Stimulated activated CD4-positive, alpha-beta T cell treated with anti-CD3 and anti-CD28 coated beads, TNF-alpha, amount 100 ng/mL, for 48 hours (primary cell): ENCODE measurements at places on chromosomes 1 and 21.

DNA sequence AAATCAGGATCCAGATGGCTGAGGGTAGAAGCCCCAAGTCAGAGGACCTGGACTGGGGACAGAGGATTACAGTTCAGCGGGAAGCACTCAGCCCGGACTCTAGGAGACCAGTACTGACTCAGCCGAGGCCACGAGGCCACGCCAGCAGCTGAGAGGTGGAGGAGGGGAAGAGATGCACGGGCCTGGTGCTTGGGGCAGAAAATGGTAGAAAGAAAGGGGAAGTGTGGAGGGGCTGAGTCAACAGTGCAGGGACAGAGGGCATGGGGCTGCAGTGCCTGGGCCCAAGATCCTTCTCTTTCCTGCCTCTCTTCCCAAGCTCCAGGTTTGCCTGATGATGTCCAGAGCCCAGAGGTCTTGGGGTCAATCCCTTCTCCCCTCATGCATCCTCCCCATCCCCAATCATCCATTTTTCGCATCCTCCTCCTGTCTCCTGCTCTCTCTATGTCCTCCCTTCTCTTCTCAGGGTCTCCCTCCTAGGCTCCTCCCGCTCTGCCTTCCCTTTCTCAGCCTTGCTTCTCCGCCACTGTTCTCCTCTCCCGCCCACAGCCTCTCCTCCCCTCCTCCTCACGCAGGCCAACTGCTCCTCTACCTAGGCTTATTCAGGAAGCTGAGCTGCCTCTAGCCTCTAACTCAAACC lies 7.7 kb downstream of the ARHGEF2 start:
- DNase-seq: no peak

- DNase-seq: no peak
These were observed 293.8 kb downstream of the SPATA17 start for GRCh38 chr1:217924924-217925323.

DNA sequence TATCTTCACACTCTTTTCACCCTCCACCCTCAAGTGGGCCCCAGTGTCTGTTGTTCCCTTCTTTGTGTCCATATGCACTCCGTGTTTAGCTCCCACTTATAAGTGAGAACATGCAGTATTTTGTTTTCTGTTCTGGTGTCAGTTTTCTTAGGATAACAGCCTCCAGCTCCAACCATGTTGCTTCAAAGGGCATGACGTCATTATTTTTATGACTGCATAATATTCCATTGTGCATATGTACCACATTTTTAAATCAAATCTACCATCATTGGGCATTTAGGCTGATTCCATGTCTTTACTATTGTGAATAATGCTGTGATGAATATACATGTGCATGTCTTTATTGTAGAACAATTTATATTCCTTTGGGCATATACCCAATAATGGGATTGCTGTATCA lies 140.3 kb downstream of the LYPLAL1 start:
- DNase-seq: no peak

GRCh38 chr1:90650401-90650800 lies 66.7 kb downstream of the BARHL2 start:
- DNase-seq: no peak

GRCh38 chr1:205315008-205315618 lies 6.4 kb downstream of the NUAK2 start:
- no peak for DNase-seq

DNA sequence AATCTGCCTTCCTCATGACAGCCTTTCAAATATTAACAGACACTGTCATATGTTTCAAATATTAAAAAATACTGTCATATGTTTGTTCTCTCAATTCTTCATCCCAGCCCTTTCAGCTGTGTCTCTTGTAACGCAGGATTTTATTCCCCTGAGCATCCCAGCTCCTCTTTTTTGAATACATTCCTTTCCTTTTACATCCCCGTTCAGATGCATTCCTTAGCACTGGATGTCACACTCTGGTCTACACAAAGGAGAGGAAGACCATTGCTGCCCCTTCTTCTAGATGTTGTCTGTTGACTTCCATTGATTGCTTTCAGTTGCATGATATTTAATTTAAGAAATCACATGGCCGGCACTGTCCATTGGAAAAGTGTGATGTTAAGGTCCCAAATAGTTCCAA lies 117.4 kb upstream of the PAXBP1 start:
- DNase-seq: no peak

DNA sequence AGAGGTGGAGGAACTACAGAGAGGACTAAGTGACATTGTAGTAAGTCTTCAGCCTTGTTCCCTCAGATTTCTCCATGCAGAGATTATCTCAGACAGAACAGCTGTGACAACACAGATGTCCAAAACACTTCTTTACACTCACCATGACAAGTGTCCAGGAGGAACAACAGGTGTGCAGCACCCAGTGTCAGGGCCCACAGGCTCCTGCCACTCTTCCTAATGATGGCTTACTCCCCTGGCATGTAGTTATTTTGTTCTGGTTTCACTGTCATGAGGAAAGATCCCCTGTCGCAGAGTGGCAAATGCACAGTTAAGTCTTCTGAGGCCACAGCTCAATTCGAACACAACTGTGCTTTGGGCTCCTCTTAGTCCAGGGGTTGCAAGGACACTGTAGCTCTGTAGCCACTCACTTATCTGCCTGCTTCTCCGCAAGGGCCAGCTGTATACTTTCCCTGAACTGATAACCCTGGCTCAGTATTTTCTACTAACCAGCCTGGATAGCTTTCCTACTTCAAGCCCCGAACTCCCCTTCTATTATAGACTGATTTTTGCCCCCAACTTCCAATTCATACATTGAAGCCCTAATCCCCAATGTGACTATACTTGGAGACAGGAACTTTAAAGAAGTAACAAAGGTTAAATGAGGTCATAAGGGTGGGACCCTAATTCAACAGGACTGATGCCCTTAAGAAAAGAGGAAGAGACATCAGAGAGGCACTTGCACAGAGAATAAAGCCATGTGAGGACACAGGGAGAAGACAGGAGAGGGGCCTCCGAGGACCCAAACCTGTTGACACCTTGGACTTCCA lies 11.1 kb downstream of the PDZK1 start:
- DNase-seq: no peak

DNA sequence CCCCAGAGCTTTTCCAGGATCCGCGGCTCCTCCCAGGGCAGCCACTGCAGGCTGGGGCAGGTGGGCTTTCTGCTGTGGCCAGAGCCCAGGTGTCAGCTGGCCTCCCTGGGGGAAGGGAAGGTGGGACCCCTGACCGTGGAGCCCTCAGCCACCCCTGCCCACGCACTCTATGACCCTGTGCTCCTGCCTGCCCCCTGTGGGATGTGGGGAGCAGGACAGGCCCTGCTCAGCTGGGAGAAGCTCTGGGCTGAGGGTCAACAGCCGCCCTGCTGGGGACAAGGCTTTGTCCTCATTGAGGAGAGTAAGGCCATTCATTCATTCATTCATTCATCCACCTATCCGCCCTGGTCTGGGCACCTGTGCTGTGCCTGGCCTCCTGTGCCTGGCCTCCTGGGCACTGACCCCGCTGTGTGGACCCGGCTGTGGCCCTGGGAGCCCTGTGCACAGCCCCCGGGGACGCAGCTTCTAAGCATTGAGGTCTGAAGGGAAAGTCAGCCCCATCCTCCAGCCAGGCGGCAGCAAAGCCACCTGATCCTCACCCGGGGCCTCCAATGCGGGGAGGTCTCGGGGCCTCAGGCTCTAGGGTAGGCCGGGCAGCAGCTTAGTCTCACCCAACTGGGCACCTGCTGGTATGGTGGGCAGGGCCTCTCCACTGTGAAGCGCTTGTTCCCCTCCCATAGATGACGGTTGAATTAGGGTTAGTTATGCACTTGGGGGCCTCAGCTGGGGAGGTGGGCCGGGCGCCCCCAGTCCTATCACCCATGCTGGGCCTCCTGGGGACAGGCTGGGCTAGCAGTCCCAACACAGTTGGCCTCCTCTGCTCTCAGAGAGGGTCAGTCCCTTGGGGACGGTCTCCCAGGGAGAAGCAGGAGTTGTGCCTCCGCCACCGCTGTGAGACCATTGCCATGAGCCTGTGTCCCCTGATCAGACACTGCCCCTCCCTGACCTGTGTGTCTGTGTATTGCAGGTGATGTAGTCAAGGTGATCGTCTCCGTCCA lies 6.0 kb downstream of the TNFRSF14 start:
- DNase-seq: no peak

GRCh38 chr21:41901099-41901498 lies 22.0 kb upstream of the PRDM15 start:
- peak; percentile 36 for DNase-seq

DNA sequence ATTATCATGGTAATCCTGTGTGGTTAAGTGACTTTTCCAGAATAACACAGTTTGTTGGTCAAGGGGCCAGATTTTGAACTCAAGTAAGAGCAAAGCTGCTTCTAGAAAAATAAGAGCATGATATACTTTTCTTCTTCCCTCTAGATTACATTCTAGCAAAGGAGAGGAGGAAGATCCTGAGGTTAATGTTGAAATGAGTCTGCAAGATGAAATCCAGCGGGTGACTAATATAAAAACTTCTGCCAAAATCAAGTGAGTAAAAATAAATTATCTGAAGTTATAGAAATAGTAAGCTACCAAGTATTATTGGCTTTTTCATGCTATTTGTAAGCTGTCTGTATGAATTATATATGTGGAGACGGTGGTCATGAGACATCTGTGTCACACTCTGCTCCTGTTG lies 12.8 kb downstream of the WDR3 start:
- no peak for DNase-seq

DNA sequence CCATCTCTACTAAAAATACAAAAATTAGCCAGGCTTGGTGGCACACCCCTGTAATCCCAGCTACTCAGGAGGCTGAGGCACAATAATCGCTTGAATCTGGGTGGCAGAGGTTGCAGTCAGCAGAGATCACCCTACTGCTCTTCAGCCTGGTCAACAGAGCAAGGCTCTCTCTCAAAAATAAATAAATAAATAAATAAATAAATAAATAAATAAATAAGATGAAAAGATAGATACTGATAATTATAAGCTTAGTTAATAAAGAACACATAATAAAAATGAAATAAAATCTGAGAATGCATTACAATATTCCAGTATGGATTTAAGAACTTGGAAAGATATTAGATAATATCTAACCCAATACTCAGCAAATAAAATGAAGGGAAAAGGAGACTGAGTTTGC lies 235.9 kb upstream of the DAB1 start:
- DNase-seq: no peak

GRCh38 chr1:91805311-91805801 lies 80.6 kb downstream of the TGFBR3 start:
- DNase-seq: no peak

DNA sequence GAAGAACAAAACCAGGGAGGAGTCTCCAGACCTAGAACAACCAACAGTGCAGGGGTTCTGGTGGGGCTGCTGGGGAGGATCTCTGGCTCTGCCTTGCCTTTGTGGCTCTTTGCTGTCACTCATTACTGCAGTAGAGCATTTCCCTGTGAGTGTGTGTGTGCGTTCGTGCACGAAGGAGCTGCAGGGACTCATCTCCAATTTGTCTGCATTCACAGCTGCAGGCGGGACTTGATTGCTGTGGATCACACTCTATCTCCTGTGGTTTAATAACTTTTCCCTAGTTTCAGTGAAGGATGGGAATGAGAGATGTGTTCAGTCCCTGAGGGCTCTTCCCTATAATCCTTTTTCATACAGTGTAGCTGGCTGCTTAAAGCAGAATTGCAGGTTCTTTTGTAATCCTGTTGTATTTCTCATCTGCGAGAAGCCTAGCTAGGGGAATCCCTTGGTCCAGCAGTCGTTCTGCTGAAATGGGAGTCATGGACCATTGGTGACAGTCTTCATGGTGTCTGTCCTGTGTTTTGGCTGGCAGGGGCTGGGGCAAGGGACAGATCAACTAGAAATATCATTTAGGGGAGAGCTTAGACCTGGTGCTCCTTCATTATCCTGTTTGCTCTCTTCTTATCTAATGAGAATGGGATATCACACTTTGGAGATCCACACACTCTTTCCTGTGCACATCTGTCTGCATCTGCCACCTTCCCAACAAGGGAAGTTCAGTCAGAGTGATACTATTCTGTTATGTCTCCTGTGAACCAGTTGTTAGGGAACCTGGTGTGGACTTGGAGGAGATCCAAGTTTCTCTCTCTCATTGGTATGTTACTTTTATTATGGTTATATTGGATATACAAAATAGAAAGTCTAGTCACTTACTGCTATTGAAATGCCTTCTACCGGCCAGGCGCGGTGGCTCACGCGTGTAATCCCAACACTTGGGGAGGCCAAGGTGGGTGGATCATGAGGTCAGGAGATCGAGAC lies 3.0 kb downstream of the PCP4L1 start:
- no peak for DNase-seq

DNA sequence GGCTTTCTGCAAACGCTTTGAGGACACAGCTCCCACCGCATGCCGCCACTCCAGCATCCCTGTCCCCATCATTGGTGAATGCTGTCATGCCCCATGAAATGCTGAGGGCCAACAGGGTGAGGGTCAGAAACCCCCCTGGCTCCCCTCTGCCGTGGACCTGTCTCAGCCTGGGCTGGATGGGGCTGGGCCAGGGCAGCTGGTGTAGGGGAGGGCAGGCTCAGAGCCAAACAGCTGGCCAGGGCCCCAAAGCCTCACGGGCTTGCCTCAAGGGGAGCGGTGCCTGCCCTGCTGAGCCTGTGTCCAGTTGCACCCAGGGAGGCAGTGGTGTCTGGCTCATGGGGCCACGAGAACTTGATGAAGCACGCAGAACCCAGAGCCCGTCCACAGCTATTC lies 49.7 kb downstream of the S100B start:
- no peak for DNase-seq

GRCh38 chr1:160171980-160172379 lies 18.4 kb upstream of the CASQ1 start:
- DNase-seq: no peak

DNA sequence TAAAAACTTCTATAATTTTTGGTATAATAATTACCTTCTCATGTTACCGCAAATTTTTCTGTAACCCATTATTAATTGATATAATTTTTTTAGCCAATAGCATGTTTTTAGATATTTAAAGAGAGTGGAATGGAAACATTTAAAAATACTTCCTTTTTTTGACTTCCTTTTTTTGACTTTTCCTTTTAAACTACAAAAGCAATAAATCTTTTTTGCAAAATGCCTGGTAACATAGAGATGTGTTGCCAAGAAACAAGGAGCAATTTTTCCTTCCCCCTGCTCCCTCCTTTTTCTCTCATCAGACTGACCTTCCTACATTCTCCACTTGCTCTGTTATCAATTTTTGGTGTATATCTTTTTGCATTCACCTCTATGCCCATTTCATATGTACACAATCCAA lies 666.2 kb downstream of the ADGRL2 start:
- no peak for DNase-seq

- DNase-seq: no peak
These were observed 732.3 kb downstream of the NCAM2 start for GRCh38 chr21:21730512-21730911.

GRCh38 chr1:195939844-195940243 lies 668.4 kb downstream of the KCNT2 start:
- no peak for DNase-seq

GRCh38 chr1:110259770-110260169 lies 49.7 kb downstream of the KCNC4 start:
- no peak for DNase-seq

DNA sequence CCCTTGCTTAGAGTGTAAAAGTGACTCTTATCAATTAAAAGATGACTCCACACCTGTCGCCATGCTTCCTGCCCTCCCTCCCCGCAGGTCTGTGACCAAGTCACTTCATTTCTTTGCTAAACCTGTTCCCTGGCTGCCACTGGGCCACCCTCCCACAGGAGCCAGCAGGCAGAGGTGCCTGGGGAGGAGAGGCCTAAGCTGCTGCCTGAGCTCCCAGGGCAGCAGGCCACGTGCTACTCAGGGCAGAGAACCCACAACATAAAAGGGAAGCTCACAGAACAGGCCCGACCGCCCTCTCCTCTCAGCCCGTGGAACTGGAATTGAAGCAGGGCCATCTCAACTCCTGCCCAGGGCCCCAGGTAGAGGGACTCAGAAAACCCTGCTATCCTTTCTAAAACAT lies 4.9 kb downstream of the C1orf198 start:
- no peak for DNase-seq

GRCh38 chr1:159915571-159916241 lies 9.6 kb downstream of the TAGLN2 start:
- no peak for DNase-seq
